ENCODE measurements at places on chromosomes 5 and 9. TPM values are rescaled to one million over a fixed set of nuclear protein-coding genes. Genes with fewer than 3 reads are reported as not detected.

Gene DDX31
- 13.3 TPM for total RNA-seq

Gene MYORG
- total RNA-seq, result 2.8 TPM

Gene CD14
- 14.7 TPM for total RNA-seq

Gene NR5A1
- not detected for total RNA-seq

Gene NNT
- 52.7 TPM for total RNA-seq

Gene FOXD4L3
- not detected for total RNA-seq

Data from cardiac atrium fibroblast (primary cell).